ENCODE measurements at places on chromosomes 5 and 9.

GRCh38 chr5:101271416-101271815 is 368.3 kb upstream of the ST8SIA4 start:
- DNase-seq: no peak

- DNase-seq: no peak
Measured at GRCh38 chr5:136639616-136640015, 274.3 kb upstream of the TRPC7 start.

- DNase-seq: peak; percentile 59
Measured at GRCh38 chr5:173573126-173573960, 43.1 kb downstream of the BOD1 start.

DNA sequence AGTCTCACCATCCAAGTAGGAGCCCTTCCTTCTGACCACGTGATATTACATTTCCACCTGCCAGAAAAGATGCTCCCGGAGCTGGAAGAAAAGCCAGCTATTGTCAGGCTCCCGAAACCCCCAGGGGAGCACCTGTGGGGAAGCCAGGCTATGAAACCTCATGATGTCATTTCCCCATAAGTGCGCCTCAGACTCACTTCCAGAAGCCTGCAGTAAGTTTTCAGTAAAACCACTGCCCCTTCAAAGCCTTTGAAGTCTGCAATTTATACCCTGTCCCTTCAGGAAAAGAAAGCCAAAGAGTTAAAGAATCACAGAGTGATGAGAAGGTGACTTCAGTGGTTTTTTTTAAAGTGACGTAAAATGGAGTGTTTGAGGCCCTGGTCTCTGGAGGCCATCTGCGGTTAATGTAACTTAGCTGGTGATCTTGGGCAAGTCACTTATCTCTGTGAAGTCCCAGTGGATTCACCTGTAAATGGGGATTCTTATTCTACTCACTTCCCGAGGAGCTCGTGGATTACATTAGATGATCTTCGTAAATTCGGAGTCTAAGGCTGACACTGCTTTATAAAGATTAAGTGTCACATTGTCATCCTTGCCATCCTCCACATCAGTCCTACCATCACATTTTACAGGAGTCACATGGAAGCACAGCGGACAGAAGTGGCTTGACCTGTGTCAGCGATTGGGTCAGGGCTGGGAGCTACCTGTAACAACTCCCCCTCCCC is 2.6 kb upstream of the SEMA6A start:
- no peak for DNase-seq
